ENCODE measurements at places on chromosomes 4 and X.

- DNase-seq, result no peak
These were observed 94.6 kb downstream of the RASL11B start for GRCh38 chr4:52956691-52957090.

- DNase-seq, result no peak
These were observed 90.4 kb upstream of the CITED1 start for GRCh38 chrX:72396117-72396516.

DNA sequence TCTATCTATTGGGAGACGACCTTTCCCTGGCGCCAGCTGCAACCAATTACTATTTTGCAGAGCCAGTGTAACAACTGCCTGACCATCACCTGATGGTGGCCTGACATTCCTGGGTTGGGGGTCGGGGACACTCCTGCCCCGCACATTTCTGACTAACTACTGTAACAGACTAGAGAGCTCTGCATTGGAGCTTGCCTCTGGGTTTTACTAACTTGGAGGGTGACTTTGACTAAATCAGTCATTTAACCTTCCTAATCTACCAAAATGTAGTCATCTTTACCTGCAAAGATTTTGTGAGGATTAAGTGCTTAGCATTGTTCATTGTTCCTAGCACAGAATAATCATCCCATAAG, 37.5 kb upstream of the ABCG2 start:
- DNase-seq, result no peak

- no peak for DNase-seq
These were observed 92.2 kb downstream of the HUWE1 start for GRCh38 chrX:53594354-53594753.

- DNase-seq, result no peak
These were observed 446 bp upstream of the UBE2A start for GRCh38 chrX:119573840-119574393.

- no peak for DNase-seq
These were observed 8.8 kb upstream of the FAM9C start for GRCh38 chrX:13053171-13053570.

- no peak for DNase-seq
These were observed 54.7 kb downstream of the AFF2 start for GRCh38 chrX:148555101-148555500.

DNA sequence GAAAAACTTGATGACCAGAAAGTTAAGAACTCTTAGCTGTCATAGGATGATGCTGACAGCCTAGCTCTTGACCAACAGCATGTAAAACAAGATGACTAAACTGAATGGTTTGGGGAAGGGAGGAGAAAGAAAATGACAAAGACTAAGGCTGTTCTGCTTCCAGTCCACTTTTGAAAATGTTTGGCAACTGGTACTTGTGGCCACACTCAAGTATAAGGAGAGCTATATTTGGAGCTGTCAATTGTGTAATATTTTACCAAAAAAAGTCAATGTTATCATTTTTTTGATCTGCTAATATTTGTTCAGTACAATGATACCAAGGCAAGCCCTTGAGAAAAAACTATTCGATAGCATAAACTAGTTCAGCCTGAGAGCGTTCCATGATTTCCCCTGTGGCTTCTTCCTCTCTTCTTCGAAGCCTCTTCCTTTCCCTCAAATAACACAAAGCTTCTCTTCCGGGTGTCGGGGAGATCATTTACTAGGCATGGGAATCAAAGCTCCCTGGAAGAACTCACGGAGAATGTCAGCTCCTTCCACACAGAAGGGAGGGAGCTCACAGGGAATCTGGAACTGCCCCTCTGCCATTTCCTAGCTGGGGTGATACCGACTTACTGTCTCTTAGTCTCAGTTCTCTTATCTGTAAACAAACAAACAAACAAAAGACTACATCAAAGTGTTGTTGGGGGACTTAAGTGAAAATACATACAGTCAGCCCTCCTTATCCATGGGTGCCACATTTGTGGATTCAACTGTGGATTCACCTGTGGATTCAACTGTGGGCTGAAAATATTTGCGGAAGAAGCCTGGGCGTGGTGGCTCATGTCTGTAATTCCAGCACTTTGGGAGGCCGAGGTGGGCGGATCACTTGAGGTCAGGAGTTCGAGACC, 82.6 kb downstream of the SCD5 start:
- DNase-seq, result no peak

- DNase-seq, result no peak
These were observed 254.1 kb upstream of the TENM3 start for GRCh38 chr4:181989071-181989470.
